ENCODE measurements at places on chromosomes 7 and 10.

DNA sequence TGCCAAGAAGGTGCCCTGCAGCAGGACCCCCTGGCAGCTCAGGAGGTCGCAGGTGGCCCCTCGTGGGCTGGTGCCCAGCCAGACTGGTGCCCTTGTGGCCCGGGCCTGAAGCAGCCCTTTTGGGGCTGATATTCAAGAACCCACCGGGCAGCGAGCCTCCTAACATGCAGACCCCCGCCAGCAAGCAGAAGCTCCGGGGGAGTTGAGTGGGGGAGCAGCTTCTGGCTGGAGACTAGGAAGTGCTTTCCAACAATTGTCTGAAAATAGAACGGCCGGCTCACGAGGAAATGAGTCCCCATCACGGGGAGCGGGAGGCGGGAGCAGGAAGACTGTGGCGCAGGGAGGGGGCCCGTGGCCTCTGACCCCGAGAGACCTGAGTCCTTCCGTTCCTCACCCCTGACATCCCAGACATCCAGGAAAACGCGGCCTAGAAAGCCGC is 9.5 kb upstream of the INTS1 start:
- DNase-seq, result no peak

DNA sequence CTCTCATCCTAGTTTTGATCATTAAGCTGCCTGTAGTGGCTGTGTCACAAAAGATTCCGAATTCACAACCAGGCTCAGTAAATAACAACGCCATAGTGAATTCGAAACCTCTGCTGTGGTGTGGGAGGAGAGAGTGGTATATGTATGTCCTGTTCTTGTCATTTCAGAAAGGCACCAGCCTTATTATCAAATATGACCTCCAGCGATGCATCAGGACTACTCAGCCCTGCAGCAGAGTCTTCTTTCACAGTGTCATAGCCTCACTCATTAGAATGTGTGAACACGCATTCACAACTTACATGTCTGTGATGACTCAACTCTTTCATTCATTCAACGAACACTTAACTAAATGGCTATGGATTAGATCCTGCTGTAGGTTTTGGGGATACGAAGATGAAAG is 15.3 kb downstream of the AOC1 start:
- no peak for DNase-seq

- no peak for DNase-seq
These were observed 33.4 kb upstream of the NUB1 start for GRCh38 chr7:151308256-151308655.

GRCh38 chr10:98577168-98577567 is 130.4 kb upstream of the HPS1 start:
- DNase-seq, result no peak

DNA sequence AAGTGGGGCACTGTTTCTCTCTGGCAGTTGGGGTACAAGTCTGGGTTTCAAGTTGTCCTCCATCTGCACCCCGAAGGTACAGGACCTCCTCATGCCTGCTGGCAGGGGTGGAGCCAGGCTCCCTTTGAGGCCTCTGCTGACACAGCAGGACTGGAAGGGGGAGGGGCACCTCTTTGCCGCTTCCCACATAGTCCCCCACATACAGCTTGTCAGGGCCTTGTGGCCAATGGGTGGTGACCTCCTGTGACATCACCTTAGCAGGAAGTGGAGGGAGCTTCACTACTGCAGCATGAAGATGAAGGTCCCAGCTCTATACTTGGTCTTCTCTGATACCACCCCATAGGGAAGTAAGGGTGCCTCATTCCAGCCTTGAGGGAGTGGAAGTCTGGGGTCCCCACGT is 167.8 kb downstream of the RAMP3 start:
- DNase-seq, result no peak

DNA sequence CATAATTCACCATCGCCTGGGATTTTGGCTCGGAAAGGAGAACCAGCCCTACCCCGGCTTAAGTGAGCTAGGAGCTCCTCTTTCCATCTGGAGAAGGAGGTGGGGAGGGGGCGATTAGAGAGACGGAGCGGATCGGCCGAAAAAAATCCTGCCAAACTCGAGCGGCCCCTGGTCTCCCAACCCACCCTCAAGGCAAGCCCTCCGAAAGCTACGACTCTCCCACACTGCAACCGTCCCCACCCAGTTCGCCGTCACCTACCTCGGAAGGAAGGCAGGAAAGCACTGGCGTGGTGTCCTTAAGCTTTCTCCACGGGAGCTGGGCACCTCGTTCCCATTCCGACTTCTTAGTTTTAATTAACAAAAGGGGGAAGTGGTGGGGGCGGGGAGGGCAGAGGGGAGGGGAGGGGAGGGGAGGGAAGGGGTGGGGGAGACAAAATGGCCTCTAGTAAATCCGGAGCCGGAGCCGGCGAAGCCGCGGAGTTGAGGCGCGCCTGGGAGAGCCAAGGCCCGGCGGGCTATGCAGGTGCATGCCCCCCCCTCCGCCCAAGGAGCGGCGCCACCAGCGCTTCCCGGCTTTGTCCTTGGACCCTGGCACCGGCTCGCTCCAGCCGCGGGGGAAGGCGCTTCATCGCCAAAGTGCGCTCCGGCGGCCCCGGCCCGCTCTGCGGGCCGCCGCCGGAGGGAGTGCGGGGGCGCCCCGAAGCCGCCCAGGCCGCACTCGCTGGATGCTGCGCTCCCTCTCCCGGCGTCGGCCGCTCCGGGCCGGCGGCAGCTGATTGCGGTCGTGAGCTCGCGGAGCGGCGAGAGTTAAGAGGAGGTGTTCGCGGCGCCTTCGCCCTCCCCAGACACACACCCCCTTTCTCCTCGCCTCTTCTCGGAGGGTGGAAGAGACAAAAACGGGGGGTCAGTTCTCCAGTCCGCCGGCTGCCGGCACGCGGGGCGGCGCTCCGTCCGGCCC is at the start of gene LRRC4:
TSS of gene LRRC4 (minus strand) at position 784 of the 958 bp plus-strand sequence. CDS start 797 bp downstream, outside the sequence.
- DNase-seq, result no peak

GRCh38 chr7:105748701-105749100 is 127.7 kb downstream of the ATXN7L1 start:
- no peak for DNase-seq

DNA sequence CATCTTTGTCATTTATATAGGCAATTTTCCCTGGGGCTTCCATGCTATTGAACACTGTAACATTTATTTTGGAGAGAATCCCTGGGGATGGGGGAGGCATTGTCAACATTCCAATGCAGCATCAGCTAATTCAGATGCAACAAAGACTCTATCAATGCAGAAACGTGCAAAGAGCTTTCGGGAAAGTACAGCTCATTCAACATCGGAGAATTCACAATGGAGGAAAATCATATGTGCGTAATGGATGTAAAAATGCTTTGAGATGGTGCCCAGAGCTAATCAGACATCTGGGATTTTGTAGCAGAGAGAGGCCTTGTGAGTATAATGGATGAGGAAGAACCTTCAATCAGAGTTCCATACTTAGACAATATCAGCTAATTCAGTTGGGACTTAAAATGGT is 28.3 kb upstream of the FIS1 start:
- no peak for DNase-seq

DNA sequence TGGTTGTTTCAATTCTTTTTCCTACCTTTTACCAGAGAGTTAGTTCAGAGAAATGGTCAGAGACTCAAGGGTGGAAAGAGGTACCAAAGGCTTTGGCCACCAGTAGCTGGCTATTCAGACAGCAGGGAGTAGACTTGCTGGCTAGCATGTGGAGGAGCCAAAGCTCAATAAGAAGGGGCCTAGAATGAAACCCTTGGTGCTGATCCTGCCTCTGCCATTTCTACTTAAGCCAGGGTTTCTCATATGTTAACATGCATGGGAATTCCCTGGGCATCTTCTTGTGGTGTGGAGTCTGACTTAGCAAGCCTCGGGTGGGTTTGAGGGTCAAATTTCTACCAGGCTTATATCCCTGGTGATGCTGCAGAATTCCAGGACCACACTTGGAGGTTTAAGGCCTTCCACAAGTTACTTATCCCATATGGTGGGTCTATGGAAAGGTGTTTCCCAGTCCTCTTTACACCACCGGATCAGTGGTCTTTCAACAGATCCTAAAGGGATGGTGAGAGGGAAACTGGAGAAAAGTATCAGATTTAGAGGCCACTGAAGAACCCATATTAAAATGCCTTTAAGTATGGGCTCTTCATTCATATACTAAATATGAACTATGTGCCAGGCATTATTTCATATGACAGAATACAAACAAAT is 3.2 kb downstream of the IL6 start:
- DNase-seq, result no peak

DNA sequence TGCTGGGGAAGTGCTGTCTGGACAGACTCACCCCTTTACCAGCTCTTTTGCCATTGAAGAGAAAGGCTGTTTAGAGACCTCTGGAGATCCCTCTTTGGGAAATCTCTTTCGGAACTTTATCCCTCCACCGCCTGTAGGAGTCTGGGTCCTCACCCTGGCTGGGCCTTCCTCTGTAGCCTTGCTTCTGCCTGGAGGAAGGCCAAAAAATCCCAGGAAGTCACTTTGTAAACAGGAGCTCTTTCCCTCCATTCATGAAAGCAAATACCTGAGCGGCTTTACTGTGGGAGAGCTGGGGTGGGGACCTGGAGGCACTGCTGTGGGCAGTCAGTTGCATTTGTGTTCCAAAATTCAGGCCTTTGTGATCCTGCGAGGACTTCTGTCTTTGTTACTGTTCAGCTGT is 126.2 kb downstream of the KLF6 start:
- no peak for DNase-seq

DNA sequence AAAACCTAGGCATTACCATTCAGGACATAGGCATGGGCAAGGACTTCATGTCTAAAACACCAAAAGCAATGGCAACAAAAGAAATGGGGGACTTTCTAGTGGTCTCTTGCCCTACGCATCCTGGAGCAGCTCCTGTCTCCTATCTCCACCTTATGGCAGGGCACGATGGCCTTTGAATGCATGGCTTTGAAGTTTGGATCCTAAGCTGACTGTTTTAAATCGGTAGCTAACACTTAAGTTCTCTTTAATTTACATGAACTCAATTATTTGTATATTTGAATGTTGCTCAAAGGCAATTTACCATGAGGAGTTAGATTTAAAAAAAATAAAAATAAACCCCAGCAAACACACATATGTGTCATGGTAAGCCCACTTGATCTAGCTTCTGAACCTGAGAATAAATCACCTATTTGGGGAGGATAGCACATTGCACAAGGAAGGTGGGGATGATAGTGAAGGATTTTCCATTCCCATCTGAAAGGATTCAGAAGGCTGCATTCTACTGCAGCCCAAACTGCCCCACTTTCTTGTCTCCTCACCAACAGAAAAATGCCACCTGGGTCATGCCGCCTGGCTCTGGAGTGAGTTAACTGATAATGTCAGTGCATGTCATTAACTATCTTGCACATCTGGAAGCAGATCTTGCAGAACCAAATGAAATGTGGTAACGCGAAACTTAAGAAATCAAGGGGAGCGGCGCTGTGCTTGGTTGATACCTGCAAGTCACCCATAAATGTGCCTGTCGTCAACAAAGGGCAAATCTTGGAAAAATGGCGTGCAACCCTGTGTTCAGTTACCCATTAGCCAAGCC is 12.4 kb downstream of the KLF6 start:
- DNase-seq, result no peak

GRCh38 chr7:77426521-77427051 is 10.4 kb upstream of the GSAP start:
- DNase-seq, result no peak

DNA sequence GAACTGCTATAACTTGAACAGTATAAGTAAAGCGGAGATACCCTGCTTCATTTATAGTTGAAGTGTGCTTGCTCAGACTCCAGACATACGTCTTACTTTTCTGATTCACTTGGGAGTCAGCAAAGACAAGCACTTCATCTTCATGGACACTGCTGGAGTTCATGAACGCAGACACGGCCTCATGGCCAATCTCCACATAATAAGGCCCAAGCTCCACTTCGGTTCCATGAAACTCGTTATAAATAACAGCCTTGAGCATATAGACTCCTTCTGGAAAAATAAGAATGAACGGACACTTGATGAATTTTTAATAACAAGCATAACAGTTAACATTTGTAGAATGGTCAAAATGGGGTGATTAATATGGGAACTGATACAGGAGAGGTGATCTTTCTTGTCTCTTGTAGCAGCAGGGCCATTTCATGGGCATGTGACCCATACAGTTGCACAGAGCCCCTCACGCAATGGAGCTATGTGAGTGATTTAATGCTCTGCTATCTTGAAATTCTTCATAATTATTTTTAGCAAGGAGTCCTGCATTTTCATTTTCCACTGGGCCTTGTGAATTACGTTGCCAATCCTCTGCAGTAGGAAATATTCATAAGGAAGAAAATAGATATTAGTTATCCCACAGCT is 40.2 kb downstream of the PKD1L1 start:
- DNase-seq, result no peak

- DNase-seq, result no peak
These were observed 21.9 kb upstream of the FOXP2 start for GRCh38 chr7:114392686-114393085.

DNA sequence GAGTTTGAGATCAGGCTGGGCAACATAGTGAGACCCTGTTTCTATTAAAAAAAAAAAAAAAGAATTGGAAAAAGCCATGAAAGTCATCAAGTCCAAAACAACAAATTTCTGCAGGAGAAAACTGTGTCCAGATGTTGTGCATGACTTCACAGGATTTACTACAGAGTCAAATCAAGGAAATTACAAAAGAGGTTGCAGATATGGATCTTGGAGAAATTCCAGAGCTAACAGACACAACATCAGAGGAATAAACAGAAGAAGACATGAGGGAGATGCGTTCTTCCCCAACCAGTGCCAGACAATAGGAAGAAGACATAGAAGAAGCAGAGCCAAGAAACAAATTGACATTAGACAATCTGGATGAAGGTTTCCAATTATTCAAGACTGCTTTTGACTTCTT is 24.3 kb upstream of the KCNIP2 start:
- DNase-seq, result no peak

DNA sequence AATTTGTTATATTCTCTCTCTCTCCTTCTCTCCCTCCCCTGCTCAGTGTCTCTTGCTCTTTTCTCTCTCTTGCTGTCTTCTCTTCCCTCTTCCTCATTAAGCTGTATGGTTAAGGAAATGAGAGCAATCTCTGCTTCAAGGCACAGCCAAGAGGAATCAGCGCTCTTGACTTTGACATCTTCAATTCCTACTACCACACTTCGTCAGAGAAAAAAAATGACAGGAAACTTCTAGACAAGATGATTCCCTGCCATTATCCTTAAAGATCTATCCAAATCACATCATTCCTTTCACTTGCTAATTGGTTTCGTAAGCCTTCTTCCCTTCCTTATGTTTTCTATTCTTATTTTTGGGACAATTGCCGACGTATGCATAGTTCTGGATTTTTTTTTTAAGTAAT is 425.0 kb downstream of the KCNMA1 start:
- no peak for DNase-seq

DNA sequence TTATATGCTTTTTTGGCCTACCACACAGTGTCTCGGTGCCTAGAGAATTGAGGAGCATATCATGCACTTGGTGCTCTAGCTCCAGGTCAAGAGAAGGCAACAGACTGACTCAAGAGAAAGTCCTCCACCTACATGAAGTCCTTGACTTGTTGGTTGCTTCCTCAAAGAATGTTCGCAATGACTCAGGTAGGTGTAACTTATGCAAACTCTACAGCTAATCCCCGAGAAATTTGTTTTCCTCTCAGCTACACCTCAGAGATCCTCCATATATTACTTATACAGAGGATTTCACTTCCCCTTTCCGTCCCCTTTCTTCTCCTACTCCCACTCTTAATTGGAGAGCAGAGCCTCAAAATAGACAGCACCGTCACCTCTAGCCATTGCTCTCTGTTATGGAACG is 1013.1 kb downstream of the KCNMA1 start:
- no peak for DNase-seq
